ENCODE measurements at places on chromosomes 5 and 9.

DNA sequence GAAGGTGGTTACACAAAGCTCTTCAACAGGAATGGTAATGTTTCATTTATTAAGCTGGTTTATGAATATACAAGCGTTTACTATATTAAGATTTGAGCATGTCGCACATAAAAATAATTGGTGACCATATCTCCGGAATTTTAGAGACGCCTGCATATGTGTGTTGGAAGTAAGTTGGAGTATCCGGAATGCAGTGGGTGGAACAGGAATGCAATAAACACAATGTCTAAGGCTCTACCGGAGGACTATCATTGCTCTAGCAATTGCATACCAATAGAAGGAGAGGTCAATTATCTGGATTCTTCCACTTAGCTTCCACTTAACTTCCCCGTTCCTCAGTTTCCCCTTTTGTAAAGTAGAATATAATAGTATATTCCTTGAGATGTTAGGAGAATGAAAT is 1.1 kb upstream of the CEP78 start:
- DNase-seq, result no peak

GRCh38 chr5:42499016-42499415 is 75.8 kb downstream of the GHR start:
- no peak for DNase-seq

GRCh38 chr5:69049151-69049550 is 44.7 kb upstream of the SLC30A5 start:
- DNase-seq, result peak; percentile 36

DNA sequence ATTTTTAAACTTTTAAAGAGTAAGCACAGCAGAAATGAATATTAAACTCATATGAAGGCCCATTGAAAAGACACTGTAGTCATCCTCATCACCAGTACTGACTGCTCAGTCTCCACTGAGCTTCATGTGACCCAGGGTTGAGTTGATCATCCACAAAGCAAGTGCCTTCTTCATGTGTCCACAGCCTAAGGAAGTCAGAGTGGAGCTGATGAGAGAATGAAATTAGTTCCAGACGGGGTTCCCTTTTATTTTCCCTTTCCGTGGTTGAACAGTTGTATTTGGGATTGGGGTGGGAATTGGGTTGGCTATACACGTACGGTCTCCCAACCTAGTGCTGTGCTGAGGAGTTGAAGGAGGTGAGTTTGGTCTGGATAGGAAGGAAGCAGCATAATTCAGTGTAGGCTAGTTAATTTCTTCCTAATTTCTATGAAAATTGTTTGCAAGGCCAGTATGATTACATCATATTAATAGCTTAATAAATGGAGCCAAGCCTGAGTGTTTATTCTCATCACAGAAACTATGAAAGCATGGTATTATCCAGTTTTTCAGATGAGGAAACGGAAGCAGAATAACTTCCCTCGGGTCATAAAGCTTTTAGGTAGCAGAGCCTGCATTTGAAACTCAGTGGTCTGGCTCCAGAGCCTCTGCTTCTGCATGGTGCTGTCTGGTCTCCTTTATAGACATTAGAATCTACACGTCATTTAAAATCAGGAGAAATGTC is 103.9 kb upstream of the DMRT1 start:
- DNase-seq, result no peak

GRCh38 chr9:121484651-121485446 is 14.8 kb downstream of the GGTA1 start:
- DNase-seq, result no peak

- DNase-seq, result no peak
Measured at GRCh38 chr5:95883185-95884016, 60.9 kb upstream of the GLRX start.

DNA sequence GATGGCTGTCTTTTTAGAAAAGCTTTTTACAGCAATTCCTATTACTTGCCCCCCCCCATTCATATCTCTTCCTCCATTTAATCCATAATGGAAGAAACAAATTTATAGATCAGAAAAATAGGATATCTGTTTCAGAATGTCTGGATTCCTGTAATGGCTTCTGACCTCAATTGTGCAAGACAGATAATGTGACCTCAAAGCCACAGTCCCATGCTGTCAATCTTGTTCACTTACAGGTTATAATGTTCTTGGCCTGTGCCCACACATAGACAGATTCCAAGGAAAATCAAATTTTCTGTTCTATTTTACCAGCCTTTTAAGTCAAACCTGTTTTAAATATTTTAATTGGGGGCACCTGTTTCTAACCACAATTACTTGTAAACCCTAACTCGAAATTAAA is 143.4 kb downstream of the ENTREP1 start:
- DNase-seq, result no peak

DNA sequence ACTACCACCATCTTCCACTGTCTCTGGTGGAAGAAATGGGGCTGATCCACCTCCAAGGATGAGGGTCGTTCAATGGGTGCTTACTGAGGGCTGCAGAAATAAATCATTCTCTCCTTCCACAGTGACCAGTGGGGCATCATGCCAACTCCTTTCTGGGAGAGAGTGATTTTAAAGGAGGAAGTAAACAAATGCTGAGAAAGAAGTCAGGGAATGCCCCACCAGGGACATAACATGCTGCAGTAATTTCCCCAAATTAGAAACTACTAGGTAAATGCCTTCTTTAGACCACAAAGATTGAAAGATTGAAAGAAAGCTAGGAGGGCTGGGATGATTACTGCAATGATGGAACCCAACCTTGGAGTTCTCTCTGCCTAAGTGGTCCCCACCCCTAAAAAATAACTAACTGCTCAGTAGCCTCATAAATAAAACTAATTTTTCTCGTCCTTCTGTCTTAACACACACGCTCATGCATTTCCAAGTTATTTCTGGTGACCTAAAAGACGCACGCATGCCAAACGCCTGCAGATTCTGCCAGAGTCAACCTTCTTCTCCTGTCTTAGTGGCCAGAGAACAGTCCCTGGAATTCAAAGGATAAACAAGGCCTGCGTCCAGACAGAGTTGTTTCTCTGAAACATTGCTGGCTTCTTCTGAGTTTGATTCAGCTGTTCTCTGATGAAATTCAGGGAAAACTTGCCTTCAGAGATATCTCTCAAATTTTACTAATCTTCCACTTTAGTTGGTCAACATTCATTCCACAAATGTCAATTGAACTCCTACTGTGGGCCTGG is 250.0 kb downstream of the NR3C1 start:
- DNase-seq, result no peak

DNA sequence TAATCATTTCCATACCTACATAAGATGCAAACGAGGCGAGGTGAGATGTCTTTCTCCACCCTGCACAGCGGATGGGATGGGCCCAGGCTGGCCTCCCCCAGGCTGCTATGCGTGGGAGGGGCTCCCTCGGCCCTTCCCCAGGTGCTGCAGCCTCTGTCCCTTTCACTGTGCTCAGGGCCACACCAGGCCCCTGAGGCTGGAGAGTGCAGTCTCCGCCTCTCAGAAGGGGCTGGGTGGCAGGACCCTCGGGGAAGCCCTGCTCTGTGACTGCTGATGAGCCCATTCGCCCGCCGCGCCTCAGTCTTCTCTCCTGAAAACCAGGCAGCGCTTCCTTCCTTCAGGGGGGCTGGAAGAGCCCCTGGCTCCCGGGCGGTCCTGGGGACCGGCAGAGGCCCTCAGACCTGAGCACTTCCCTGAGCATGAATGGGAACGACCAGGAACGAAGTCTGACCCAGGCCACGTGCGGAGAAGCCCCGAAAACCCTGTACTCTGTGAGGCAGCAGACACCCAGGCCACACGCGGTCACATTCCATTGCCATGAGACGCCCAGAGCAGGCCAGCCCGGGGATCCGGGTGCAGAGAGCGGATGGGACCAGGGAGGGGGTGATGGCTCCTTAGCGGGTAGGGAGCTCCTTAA is 21.9 kb upstream of the NOTCH1 start:
- DNase-seq, result no peak

DNA sequence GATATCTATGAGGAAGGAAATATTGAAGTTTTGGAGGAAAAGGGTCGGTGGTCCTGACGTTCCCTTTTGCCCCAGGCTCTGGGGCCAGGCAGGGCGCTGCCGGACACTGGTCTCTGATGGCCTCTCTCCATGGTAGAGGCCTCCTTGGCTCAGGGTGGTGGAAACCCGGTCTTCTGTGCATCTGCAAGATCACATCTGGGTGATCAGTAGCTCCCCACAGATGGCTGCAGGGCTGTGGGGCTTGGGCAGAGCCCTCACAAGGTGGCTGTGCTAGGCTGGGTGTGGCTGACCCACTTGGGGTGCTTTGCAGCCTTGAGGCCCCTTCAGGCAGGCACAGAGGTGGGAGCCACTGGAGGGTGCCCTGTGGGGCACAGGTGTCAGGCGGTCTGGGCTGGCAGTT is 53.9 kb upstream of the RNU6ATAC start:
- DNase-seq, result no peak

DNA sequence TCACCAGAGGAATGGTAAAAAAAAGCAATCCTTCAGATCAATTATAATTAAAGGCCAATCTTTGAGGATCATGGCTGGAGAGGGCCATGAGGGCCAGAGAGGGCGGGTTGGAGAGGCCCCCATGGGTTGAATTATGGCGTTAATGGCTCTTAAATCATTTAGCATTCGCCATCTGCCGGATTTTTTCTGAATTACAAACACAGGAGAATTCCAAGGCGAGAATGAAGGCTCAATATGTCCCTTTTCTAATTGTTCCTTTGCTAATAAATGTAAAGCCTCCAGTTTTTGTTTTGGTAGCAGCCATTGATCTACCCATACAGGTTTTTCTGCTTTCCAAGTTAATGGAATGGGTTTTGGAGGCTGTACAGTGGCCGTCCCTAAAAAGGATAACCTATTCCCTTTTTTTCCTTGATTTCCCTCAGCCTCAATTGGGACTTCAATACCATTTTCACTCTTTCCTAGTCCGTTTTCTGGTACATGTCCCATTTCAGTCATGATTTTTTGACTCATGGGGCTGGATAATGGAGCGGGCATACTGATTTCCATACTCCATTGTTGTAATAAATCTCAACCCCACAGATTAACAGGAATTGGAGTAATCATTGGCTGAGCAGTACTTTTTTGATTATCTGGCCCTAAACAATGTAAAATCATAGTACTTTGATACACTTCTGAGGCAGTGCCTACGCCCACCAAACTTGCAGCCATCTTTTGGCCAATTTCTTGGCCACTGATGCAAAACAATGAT is 6.7 kb upstream of the TMEM141 start:
- no peak for DNase-seq

DNA sequence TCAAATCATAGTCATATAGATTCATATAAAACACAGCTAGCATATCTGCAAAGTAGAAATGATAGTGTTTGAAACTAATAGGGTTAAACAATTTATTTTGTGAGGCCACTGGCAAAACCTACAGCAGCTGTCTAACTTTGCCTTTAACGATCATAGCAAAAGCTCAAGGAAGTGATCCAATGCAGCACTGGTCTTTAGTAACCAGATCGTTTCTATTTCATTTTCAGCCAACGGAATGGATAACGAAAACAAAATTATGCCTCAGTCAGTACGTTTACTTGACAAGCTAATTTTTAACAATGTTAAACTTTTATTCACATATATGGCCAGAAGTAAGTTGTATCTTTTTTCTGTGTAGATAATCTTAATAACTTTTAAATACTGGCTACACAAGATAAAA is 17.7 kb downstream of the MLLT3 start:
- no peak for DNase-seq

DNA sequence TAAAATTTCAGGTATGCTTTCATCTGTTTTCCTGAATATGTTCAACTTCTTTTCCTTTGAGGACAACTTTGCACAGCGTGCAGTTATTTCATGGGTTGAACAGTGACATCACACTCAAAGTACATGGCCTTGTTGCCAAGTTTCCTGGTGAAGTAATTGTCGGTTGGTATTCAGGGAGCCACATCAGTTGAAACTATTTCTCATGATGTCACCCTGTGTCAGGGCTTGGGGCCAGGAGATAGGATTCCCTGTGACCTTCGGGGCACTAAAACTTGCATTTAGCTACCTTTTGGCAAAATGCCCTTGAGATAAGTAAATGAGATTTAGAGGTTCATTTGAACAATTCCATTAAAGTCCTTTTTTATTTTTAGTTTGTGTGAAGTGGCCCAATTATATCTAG is 383.9 kb downstream of the SH3GL2 start:
- no peak for DNase-seq

GRCh38 chr5:119292701-119293515 is 62.9 kb upstream of the TNFAIP8 start:
- no peak for DNase-seq

DNA sequence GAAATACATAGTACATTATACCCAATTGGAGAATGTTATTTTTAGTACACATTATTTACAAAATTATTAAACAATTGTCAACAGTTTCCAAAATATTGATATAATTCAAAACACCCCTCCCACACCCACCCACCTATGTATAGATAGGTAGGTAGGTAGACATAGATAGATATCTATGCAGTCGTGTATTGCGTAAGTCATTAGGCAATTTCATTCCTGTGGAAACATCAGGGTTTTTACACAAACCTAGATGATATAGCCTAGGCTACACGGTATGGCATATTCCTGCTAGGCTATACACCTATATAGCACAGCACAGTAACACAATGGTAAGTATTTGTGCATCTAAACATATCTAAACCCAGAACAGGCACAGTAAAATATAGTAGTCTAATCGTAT is 377.3 kb downstream of the ANXA1 start:
- DNase-seq, result no peak

DNA sequence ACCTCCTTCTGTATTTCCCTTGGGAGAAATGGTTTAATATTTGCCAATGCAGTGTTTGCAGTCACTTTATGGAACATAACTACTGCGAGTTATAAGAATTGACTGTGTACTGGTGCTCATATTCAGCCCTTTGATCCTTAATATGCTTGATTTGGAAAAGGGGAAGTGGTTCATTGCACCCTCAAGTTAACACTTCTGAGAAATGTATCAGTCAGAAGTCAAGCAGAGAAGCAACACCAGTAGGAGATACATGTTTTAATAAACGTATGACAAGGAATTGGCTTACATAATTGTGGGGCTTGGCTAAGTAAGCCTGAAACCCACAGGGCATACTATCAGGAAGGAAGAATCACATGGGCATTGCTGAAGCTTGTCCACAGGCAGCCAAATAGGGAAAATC is 131.0 kb upstream of the SPRY4 start:
- DNase-seq, result no peak

- no peak for DNase-seq
Measured at GRCh38 chr5:60943624-60944023, 1.2 kb downstream of the ERCC8 start.

GRCh38 chr9:125635888-125636287 is 71.1 kb downstream of the MAPKAP1 start:
- peak; percentile 22 for DNase-seq
